Amniotic stem cell (primary cell): ENCODE measurements at places on chromosomes 13 and 19.
A peak's percentile ranks its signal among the peaks of the same experiment; 100 is the strongest.

GRCh38 chr13:25249001-25249543 lies 38.2 kb downstream of the MTMR6 start:
- DNase-seq = no peak

GRCh38 chr19:5826531-5827341 lies 12.8 kb downstream of the FUT6 start:
- no peak for DNase-seq

GRCh38 chr13:111228262-111229144 lies 91.9 kb upstream of the TEX29 start:
- DNase-seq = no peak

GRCh38 chr13:21686751-21687391 lies 16.0 kb downstream of the FGF9 start:
- DNase-seq = no peak

DNA sequence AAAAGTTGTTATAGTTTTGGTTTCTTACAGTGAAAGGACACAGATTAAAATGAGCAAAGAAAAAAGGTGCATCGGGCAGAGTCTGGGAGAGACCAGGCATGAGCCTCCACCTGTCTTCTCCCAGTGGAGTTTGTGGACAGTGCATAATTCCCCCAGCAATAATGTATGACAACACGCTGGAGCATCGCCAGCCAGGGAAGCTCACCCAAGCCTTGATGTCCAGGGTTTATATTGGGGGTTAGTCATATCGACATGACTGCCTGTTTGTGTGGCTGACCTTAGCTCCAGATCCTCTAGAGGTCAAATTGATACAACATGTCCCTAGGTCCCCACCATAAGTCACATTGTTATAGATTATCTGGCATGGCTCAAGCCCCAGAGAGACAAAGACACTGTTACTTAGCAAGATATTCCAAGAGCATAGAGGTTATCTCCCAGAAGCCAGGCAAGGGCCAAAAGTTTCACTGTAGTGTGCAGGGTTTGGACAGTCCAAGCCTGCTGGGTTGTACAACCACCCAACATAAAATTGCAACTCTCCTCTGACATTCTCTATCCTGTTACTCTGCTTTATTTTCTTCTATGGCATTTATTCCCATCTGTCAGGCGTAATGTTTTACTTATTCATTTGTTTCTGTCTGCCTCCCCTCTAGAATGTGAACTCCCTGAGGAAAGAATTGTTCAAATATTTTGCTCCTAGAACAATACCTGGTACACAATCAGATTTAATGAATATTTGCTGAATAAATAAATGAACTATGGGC lies 5.6 kb upstream of the KLK13 start:
- DNase-seq = no peak

GRCh38 chr13:110887597-110888333 lies 27.1 kb downstream of the ANKRD10 start:
- DNase-seq = no peak

DNA sequence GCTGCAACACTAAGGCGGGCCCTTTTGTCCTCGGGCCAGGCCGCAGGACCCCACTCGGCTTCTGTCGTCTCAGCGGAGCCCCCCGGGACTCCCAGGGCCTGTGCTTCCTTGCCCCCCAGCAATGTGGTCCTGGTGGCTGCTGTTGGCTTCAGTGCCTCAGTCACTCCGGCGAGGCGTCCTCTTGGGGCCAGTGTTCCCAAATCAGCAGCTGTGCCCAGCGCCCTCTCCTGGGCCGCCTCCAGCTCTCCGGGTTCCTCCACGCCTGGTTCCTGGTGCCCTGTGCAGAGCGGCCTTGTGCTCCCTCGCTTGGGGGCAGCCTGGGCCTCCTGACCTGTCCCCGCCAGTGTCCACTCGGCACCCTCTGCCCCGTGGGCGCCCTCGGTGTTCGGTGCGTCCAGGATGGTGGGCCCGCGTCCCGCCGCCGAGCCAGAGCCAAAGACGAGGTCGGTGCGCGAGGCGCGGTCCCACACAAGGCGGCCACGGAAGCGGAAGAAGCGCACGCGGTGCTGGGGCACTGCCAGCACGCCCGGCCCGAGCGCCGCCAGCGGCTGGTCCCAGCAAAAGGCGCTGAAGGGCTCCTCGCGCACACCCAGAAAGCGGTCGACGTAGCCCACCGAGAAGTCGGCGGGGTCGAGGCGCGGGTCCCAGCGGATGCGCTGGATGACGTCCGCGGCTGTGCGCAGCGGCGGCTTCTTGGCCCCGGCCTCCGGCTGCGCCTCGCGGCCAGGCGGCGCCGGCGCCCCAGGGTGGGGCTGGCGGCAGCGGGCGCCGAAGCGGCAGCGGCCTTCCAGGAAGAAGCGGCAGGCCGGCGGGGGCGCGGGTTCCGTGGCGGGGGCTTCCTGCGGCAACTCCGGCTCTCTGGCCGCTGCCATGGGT lies 685 bp downstream of the LENG9 start:
- DNase-seq = peak; percentile 29

- DNase-seq = no peak
Observed at GRCh38 chr19:4583961-4584669, 24.6 kb upstream of the SEMA6B start.

DNA sequence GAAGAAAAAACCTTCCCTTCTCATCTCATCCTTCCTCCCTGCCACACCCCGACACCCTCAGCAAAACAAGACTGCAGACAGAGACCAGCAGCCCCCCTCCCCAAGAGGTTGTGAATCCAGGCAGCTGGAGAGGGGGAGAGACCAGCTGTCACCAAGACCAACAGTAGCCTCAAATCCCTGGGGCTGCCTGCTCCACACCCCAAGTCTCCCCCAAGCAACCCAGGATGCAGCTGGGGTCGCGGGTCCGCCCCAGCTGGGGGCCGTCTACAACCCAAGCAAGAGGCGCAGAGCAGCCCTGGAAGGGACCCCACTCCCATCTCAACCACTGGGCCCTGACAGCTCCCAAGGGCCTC lies 7.1 kb downstream of the KLF16 start:
- DNase-seq = no peak

GRCh38 chr13:92538164-92538563 lies 688.4 kb upstream of the GPC6 start:
- no peak for DNase-seq

DNA sequence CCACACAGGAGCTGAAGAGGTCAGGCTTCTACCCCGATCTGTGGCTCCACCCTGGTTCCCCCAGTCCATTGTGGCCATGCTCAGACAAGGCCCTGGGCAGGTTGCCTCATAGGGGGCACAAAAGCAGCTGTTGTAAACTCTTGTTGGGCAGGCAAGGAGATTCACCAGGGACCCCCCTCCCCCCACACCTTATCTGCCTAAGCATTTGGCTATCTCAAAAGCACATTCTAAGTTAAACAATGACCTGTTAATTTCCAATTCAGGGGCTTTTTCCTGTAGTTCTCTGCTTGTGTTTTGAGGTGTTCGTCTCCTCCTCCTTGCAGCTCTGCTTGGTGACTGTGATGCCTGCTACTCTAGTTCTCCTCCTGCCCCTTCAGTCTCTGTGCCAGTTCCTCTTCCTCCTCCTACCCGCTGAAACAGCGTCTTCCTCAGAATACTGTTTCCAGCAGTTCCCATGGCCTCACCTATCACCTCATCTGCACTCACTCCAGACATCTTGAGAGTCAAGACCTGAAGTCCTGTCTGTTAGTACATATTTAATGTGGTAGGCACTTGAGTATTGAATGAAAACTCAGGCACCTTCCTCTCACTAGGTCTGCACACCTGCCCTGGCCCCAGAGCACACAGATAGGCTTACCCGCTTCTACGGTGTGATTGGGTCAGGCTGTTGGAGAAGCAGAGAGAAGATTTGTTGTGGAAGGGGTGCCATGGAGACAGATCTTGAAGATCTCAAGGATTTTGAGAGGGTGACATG lies 31.7 kb downstream of the SPATA13 start:
- no peak for DNase-seq

DNA sequence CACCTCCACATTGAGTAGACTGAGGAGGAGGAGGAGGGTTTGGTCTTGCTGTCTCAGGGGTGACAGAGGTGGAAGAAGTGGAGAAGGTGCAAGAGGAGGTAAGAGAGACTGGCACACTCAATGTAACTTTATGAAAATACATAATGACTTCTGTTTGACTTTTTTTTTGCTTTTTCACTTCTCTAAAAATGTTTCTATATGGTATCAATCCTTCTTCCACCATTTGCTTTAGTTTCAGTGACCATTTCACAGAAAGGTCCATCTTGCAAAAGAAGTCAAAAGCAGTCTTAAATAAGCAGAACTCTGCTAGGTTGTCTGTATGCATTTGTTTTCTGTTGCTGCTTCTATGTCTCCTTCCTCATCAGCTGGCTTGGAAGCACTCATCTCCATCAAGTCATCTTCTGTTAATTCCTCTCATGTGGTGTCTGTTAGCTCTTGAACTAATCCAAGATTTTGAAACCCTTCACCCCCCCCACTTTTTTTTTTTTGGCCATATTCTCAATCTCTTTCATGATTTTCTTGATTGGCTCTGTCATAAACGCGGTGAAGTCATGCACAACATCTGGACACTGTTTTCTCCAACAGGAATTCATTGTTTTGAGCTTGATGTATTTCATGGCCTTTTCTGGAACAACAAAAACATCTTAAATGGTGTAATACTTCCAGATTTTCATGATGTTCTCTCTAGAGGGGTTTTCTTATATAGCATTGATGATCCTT lies 80.8 kb downstream of the KL start:
- no peak for DNase-seq

DNA sequence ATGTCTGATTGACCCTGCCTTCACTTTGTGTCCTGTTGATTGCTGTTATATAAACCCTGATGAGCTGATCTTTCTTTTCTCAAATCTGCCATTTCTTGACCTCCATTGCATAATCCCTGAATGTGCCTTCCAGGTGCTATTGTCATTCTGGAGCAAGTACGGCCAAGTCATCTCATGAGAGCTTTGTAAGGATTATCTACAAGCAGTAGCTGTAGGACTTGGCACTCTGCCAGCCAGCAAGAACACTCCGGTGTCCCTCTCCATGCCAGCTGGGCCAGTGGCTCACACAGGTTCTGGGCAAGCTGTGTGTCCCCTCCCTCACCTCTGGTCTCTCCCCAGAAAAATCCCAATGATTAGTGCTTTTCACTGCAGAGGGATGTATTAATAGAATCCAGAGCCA lies 348.1 kb downstream of the FOXO1 start:
- no peak for DNase-seq

GRCh38 chr13:30565658-30566057 lies 52.1 kb upstream of the USPL1 start:
- no peak for DNase-seq

DNA sequence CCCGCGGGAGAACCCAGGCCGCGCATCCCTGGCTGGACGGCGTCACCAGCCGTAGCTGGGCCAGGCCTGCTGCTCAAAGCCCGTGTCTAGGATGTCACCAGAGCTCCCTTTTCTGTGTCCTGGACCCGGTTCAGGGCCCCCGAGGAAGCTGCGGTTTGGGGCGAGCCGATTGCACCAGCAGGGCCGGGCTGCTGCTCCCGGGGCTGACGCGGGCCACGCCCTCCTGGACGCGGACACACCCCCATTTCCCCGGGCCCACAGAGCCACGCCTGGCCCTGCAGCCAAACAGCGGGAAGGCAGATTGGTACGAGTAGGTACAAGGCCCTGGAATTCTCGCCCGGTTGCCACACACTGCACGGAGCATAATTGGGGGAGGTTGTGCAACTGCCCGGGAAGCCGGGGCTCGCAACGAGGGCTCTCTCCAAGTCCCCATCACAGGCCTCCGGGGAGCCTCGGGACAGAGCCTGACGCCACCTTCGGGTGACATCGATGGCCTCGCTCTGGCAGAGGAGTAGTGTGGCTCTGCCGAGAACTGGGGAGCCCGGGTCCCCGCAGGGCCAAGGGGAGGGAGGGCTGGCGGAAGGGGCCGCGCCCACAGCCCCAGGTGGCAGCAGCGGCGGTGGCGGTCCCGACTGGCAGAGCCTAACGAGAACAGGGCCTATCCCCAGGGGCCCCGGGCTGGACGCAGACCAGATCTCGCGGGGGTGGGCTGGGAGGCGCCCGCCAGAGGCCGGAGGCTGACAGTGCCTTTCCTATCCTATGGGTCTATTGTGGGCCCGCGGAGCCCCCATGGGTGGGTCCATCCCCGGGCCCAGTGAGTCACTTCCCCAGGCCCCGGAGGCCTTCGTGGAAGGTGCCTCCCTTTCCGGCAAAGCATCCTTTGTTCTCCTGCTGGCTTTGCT lies 23.5 kb downstream of the KCTD15 start:
- no peak for DNase-seq

DNA sequence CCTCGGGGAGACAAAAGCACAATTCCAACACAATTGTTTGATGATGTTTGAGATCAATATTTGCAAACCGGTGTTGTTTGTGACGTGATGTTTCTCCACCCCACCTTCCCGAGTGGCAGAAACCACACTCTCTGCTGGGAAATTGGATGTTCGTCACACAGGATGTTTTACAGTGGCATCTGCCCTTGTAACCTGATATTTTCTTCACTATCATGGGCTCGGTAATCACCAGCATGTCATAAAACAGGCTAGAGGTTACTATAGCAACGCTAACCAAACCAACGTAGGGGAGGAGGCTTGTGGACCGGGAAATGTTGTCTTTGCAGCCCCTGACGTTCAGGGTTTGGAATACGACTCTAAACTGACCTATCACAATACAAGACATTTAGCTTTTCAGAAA lies 454.5 kb downstream of the IRS2 start:
- DNase-seq = no peak

DNA sequence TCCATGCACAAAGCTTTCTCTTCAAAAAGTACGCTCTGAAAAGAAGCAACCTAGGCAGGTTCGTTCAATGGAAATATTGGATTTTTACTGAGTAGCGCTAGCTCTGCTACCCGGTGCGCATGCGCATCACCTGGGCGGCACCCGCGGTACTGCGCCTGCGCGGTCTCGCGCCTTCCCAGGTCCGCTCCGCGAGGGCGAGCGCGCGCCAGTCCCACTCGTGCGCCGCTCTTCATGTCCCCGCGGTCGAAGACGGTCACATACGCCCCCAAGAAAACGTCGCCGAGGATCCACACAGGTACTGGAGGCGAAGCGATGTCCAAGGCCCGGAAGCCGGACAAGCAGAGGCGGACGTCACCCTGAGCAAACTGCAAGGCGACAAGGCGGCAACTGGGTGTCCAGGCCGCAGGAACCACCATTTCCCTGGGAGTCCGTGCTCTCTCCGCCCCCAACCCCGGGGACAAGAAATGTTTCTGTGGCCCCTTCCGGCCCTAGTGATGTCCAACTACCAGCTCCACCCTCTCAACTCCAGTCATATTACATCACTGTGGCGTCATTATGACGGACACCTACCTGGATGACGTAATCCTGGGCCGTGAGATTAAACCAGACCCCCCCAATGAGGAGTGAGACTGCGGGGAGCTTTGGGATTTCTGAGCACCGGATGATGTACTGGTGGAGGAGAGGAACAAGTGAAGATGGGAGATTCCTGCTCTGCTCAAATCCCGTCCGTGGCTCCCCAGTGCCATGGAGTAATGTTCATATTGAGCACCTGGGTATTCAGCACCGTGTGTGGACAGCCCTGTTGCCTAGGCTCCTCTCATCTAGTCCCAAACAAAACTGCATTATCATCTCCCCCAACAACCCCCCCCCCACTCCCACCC lies 4.8 kb upstream of the KCNC3 start:
- no peak for DNase-seq

- DNase-seq = no peak
Observed at GRCh38 chr19:51458051-51458645, at the start of gene SIGLEC8. TSS of gene SIGLEC8 (minus strand) at chr19:51458454. CDS start at chr19:51458387, 67 bp downstream.

- no peak for DNase-seq
Observed at GRCh38 chr13:81458170-81458569, 1117.2 kb upstream of the SPRY2 start.

GRCh38 chr13:50131920-50132903 lies 117.0 kb downstream of the KCNRG start:
- DNase-seq = no peak
